ENCODE measurements at places on chromosomes 1 and 21.

DNA sequence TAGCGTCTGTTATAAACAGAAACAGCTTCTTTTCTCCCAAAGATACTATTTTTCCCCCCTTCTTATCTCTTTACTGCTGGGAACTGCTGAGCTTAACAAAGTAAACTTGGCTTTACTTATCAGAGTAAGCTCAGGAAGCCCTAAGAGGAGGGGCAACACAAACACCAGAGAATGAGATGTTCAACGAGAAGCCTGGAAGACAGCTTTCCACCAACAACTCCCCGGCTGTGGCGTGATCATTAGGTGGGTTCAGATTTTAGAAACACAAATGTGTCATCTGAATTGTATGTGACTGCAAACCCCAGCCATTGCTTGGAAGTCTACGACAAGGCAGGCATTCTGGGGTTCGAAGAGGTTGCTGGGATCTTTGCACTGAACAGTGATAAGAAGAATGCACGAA, 181.2 kb upstream of the ESRRG start:
- DNase-seq: no peak

DNA sequence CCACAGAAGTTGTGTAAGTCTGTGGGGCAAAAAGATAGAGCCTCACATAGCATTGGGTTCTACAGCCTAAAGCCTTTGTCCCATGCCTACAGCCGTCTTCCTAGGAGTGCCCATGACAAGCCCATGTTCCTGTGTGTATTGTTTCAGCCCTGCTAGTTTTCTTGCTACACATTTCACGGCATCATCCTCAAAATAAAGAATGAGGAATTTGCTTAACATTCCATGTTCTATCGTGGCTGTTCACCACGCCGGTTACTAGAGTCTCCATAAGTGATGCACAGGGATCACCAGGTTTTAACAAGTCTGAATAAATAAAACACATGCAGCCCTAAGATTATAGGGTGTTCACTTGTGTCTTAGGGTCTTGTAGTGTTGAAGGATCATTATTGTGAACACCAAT, 87.4 kb upstream of the NGF start:
- DNase-seq: no peak

GRCh38 chr1:64082459-64082858, 121.0 kb upstream of the UBE2U start:
- DNase-seq: no peak

- DNase-seq: no peak
Observed at GRCh38 chr1:246283771-246284410, 223.2 kb downstream of the SMYD3 start.

DNA sequence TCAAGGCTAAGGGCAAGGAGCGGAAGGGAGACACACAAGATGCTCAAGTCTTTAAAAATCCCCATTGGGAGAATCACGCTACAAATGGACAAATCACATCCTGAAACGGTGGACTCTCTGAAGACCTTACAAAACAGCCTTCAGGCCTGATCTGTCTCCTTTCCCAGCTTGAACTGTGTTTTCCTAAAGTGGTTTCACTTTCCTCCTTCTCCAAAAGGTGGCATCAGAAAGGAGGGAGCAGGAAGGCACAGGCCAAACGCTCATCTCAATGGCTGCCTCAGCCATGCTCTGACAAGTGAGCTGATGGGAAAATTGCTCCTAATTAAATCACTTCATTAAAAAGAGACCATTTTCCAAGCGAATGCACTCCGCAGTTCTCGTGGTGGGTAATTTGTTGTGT, 47.7 kb downstream of the UTP25 start:
- no peak for DNase-seq

All from coronary artery (tissue), 2 donors.